ENCODE measurements at places on chromosomes 12 and 14.

- DNase-seq: no peak
Measured at GRCh38 chr14:83164016-83164415, 1630.4 kb upstream of the SEL1L start.

DNA sequence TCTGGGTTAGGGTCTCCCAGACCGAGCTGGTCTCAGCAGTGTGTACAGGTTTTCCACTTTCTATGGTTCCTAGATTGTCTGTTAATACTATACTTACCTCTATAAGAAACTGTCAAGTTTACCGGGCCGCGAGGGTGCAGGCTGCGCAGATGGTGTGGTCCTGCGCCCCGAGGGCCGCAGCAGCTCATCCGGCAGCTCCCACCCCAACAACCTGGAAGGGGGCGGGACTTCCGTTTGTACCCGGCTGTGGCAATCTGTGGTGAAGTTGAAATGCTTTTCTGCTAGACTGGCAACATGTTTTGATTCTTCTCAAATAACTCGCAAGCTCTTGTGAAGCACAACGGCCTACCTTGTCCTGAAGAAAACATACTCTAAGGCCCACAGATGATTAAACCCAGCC, at the start of gene CLEC9A:
Gene CLEC9A, plus strand, starts transcription at position 237 of the 400 bp plus-strand sequence. CDS start 22,006 bp downstream, outside the sequence.
- no peak for DNase-seq

- DNase-seq: no peak
Measured at GRCh38 chr12:39239490-39240486, 203.1 kb downstream of the KIF21A start.

- DNase-seq: no peak
Measured at GRCh38 chr12:10130042-10130441, at the start of gene CLEC7A. Gene CLEC7A, minus strand, starts transcription at chr12:10130199. Its CDS starts 117 bp downstream, at chr12:10130082.

GRCh38 chr12:66999141-66999540, 270.0 kb upstream of the CAND1 start:
- DNase-seq: no peak

DNA sequence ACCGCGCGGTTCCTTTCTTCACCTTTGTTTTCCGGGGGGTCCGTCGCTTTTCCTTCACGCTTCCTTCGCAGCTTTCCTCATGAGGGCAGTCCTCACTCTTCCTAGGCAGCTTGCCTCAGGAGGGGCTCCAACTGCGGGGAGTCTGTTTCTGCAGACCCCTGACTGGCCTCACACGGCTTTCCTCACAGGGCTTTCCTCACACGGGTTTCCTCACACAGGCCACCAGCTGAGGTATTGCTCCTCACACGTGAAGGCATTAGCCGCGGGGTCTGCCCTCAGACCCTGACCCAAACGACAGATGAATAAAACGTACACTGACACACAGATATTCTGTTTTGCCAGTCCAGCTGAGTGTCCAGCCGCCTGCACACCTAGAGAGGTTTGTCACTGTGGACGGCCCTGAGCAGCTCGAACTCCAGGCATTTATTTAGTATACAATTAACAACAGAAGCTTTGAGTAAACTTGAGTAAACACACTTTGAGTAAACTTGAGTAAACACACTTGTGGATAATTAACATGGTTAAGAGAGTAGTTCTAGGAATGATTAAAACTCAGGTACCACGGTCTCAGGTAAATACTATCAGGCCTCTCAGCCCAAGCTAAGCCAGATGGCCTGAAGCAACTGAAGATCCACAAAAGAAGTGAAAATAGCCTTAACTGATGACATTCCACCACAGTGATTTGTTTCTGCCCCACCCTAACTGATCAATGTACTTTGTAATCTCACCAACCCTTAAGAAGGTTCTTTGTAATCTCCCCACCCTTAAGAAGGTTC, 16.1 kb upstream of the LYZ start:
- DNase-seq: no peak
